Esophagus muscularis mucosa (tissue), 4 donors: ENCODE measurements at places on chromosomes 2 and 18. TPM values are rescaled to one million over a fixed set of nuclear protein-coding genes. Genes with fewer than 3 reads are reported as not detected.

The GCG gene
- total RNA-seq: not detected

The RGPD3 gene
- 0.45 TPM for total RNA-seq

The IL1F10 gene
- total RNA-seq: not detected

The PAX8 gene
- total RNA-seq: 1.3 TPM

The THSD7B gene
- total RNA-seq: 0.29 TPM

The CYP27A1 gene
- total RNA-seq: 20.7 TPM

The ABHD1 gene
- not detected for total RNA-seq

The CRYGD gene
- not detected for total RNA-seq

The TPRKB gene
- total RNA-seq: 21.5 TPM

The DUSP2 gene
- 5.5 TPM for total RNA-seq

The MSTN gene
- 0.42 TPM for total RNA-seq

The EHD3 gene
- total RNA-seq: 4.3 TPM

The NFATC1 gene
- 17.4 TPM for total RNA-seq

The ALLC gene
- total RNA-seq: not detected

The CCDC150 gene
- total RNA-seq: 0.58 TPM

The KCNJ3 gene
- total RNA-seq: 5.2 TPM

The LCT gene
- total RNA-seq: not detected

The AMER3 gene
- not detected for total RNA-seq

The ANKRD30B gene
- total RNA-seq: not detected

The STPG4 gene
- total RNA-seq: not detected

The TEX44 gene
- total RNA-seq: not detected

The KLHL30 gene
- total RNA-seq: 6.7 TPM

The DSC3 gene
- 0.23 TPM for total RNA-seq

The GALNT14 gene
- total RNA-seq: 1.0 TPM

The PLGLB1 gene
- total RNA-seq: 2.0 TPM

The DNAH7 gene
- 0.98 TPM for total RNA-seq

The CAPN13 gene
- total RNA-seq: not detected

The GKN2 gene
- total RNA-seq: not detected

The ANKRD39 gene
- 15.0 TPM for total RNA-seq

The NETO1 gene
- 0.50 TPM for total RNA-seq

The TET3 gene
- total RNA-seq: 6.3 TPM

The ZNF521 gene
- 16.3 TPM for total RNA-seq

The SCYGR4 gene
- not detected for total RNA-seq

The AP1S3 gene
- total RNA-seq: 1.2 TPM

The APOB gene
- total RNA-seq: 0.83 TPM

The SLC11A1 gene
- 5.6 TPM for total RNA-seq

The KCNG2 gene
- not detected for total RNA-seq
